ENCODE measurements at places on chromosomes 2 and 18. TPM values are rescaled to one million over a fixed set of nuclear protein-coding genes. Genes with fewer than 3 reads are reported as not detected.

GRCh38 chr2:234249873-234250272 is 199.4 kb downstream of the SPP2 start:
- no peak for DNase-seq

- DNase-seq, result no peak
Observed at GRCh38 chr18:499776-500631, 497 bp downstream of the COLEC12 start.

DNA sequence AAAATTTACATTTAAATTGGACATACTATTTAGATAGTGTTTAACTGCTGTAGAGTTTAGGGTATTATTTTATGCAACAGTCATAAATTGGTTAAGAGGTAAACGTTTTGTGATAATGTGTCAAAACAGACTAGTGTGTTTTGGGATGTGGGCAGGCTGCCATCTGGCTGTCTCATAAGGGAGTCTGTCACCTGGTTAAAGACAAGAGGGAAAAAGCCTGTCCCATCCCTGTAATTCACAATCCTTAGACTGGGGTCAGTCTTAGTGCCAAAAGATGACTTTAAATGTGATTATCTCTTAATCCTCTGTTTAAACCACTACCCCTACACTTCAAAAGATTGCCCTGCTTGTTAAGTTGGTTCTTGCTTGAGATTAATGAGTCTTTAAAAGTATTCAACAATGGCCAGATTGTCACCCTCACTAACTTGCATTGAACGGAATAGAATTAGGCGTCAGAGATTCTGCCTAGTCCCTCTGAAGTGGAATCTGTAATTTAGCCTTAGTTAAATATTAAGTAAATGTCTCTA is 59.2 kb downstream of the SGPP2 start:
- peak; percentile 31 for DNase-seq

ATP6V1B1 gene
- total RNA-seq, result 0.39 TPM

IL36G gene
- total RNA-seq, result not detected

RANBP2 gene
- total RNA-seq, result 43.3 TPM

DNA sequence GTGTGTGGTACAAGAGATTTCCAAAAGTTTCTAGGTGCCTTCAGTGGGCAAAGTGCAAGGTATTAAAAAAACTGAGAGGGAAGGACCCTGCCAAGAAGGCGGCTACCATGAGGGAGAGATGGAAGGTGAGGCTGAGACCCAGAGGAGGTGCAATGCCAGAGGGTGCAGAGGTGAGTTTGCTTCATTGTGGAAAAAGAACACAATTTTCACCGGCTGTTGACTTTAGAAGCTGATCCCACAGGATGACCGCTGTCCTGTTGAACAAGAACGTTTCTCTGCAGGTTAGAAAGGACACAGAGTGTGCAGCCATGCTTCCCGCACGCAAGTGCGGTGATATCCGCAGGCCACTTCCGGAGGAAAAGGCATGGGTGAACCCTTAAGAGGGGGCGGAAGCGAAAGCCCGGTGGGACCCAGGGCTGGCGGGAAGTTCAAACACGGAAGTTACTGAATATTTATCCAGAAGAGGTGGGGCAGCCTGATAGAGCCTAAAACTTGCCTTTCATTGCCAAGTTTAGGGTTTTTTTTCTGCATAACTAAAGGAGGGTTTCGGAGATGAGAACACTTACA is 16.6 kb downstream of the SP110 start:
- DNase-seq, result peak; percentile 27

DNA sequence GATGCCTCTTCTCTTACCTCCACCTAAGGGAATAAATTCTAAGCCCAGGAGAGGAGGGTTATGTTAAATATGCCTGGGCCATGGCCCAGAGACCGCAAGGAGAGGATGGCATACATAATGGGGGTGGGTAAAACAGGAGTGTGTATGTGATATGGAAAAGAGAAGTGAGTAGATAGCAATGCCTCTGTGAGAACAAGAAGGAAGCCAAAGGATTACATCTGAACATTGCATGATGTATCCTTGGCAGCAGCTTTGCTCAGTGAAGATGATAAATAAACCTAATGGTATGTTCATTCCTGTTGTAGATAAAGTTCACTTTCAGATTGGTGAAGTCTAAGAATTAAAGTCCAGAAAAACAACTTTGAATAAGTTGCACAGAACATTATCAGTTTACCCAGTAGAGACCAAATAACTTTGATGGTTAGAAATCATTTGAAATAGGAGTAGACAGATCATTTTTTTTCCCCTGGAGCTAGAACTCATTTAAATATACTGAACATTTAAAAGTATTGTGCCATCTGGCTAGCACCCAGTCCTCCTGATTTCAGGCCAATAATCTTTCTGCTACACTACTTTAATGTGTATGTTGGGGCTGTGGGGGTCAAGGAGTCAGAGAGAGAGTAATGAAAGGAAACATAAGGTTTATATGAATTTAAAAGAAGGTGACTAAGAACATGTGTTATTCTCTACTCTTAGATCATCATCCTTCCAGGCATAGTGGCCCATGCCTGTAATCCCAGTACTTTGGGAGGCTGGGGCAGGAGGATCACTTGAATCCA is 231.7 kb downstream of the PARD3B start:
- no peak for DNase-seq

CCDC148 gene
- 0.40 TPM for total RNA-seq

DNA sequence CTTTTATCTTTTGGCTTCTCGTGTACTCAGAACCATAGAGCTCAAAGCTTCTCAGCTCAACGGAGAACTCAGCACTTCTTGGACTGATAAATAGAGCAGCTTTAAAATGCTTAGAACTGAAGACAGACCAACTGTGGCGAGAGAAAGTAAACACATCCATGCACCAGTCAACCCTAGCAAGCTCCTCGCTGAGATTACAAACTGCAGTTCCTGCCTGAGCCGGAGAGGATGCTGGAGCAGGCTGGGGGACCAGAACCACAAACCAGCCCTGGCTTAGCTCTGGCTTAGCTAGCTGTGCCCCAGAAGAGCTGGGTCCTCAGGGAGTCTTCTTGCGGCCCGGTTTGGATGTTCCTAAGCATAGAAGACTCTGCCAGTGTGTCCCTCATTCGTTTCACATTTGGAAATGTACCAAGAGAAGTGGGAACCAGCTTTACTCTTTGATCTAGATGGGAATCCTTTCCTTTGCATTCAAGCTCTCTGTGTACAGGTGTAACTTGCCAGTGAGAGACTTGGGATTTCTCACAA is 5.6 kb downstream of the PAX8 start:
- DNase-seq, result no peak

GRCh38 chr18:63095768-63096167 is 223.8 kb downstream of the BCL2 start:
- DNase-seq, result no peak

All from heart left ventricle (tissue), 16 donors.